NCI-H187 treated with DMSO at 0.1 percent for 48 hours (cell line): ENCODE measurements at places on chromosomes 5 and 9.

GRCh38 chr5:93570294-93571113, 10.5 kb downstream of the NR2F1-AS1 start:
- DNase-seq = no peak

DNA sequence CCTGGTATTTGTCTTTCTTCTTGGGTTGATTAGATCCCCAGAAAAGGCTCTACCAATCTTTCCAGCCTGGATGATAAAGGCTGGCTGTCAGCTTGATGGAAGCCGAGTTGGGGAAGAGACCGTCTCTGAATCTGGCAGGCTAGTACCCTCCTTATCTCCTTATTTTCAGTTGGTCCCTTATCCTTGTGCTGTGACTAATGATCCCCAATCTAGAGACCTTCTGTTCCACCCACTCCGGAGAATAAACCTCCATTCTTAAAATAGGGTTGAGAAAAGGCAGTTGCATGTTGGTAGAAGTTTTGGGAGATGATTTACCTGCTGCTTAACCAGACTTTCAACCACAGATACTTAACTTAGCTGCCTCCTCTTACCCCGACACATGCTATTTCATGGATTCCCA, 52.3 kb downstream of the PRKACG start:
- DNase-seq = no peak

GRCh38 chr5:137051161-137051560, 448.0 kb downstream of the SPOCK1 start:
- DNase-seq = no peak

DNA sequence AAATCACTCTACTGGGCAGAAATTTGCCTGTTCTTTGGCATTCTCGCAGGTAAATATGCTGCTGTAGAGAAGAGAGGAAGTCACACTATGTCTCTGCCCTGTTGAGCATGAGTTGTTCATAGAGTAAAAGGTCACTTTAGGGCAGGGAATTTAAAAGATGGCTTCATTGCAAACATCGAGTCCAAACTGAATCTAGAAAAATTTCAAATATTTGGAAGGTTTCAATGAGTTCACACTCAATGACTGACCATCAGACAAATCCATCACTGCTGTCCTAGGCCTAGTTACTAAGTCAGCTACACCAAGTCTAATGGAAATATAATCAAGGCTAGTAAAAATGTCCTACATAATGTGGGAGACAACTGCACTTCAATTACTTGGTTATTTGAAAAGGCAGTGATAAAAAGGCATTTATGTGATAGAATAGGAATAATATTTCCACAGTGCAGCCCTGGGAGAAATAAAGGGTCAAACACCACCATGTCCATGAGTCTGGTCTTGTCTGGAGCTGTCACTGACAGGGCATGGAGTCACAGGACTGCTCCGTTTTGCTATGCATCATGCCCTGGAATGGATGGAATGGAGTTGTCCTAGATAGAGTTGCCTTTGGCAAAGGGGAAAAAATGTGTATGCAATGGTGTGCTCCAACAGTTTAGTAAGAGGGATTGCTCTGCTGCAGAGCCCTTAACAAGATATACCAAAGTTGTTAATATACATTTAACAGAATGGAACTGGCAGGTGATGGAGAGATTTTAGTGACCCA, 218.5 kb upstream of the DAPK1 start:
- no peak for DNase-seq

DNA sequence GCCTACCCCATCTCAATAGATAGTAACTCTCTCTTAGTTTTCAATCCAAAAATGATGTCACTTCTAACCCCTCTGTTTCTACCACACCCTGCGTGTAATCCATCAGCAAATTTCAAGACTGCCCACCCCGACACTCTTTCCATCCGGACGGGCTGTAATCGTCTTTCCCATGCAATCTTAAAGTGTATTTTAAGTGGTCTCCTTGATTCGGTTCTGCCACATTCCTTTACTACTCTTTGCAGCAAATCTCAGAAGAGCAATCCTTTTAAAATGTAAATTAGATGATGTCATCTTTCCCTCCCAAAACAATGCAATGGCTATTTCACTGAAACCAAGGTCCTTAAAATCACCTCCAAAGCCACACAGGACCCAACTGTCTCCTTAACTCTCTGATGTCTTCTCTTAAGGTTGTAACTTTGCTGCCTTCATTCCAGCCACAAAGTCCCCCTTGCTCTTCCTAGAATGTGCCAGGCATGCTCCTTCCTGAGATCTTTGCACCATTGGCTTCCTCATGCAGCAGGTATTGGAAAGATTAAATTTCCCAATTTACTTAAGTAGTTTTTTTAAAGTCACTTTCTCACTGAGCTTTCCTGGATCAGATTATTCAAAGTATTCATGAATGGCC, 932.5 kb upstream of the WWC1 start:
- no peak for DNase-seq

GRCh38 chr5:168312606-168313295, 21.3 kb downstream of the WWC1 start:
- no peak for DNase-seq

- no peak for DNase-seq
Observed at GRCh38 chr9:134916161-134916665, 1.5 kb downstream of the FCN1 start.

DNA sequence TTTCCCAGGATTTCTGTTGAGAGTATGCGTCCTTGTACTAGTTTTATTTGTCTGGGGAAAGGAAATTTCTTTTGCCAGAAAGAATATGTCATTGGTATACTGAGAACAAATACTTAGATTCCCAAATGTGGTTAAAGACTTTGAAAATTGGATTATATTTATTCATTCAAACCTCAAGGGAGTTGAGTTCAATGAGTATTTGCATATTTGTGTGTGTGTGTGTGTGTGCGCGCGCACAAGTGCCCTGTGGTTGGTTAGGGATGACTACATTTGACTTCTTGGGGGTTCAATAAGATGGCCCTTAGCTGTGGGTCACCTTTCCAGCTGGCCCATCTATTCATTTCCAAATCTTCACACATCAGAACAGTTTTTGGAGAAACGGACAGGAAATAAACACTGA, 4.9 kb downstream of the RXFP3 start:
- DNase-seq = peak; percentile 80
